DMS 273 treated with DMSO at 0.1 percent for 48 hours (cell line): ENCODE measurements at places on chromosomes 4 and X.
A peak's percentile ranks its signal among the peaks of the same experiment; 100 is the strongest.

GRCh38 chrX:45077748-45078424 lies 122.8 kb downstream of the DIPK2B start:
- no peak for DNase-seq

DNA sequence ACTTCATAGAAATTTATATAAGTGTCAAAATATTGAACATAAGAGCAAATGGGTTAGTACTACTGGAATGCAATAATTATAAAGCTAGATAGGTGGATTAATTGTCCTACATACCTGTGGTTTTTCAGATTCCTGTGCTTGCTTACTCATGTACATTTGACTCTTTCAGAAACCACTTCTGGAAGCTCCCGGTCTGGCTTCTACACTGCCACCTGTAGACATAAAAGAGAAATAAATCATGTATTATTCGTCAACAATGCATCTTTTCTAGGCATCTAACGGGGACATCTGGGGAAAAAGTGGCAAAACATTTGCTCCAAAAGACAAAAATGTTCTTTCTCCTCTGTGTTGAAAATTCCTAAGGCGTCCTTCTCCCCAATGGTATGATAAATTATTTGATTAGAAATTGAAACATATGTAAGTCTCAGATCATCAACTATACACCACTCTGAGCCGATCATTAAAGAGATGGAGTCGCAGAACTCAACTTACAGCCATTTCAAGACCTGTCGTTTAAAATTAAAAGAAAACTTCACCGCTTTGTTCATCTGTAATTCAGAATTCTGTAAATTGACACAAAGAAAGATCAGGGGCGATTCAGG lies 648.7 kb upstream of the DIPK2B start:
- DNase-seq = no peak

GRCh38 chrX:155988859-155989258 lies 8.6 kb upstream of the IL9R start:
- no peak for DNase-seq

DNA sequence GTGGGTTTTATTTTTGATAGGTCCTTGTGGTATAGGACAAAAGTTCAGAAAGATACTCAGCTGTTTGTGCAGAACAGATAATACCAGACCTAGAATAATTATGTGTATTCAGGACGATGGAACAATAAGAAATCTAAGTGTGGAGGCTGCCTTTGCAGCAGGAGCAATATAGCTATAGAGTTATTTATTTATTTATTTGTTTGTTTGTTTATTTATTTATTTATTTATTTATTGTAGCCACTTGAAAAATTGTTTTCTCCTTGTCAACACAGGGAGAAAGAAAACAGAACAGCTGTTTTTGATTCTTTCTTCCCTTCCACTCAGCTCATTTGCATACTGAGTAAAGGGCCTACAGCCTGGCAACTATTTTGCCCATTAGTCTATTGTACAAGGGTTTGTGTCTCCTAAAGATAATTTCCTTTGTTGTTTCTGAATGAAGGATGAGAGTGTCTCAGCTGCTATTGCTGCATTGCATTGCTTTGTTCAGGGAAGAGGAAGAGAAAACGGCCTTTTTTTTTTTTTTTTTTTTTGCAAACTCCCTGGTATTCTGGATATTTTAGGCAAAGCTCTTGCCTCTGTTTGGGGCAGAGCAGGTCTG lies 56.0 kb upstream of the ESX1 start:
- no peak for DNase-seq

- DNase-seq = no peak
These were observed 5.8 kb upstream of the CTSO start for GRCh38 chr4:155959417-155959816.

DNA sequence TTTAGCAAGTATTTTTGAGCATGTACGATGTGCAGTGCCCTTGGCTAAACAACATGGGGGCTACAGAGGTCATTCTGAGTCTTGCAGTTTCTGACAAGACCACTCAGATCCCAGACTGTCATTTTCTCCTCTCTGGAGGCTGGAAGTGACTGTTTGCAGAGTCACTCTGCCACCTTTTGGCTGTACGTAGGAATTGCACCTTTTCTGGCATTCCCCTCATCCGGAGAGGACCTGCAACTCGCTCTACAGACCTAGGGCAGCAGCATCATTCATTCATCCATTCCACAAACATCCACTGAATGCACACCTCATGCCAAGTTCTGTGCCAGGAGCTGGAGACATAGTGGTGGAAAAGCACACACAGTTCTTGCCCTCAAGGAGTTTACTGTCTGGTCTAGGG lies 160.4 kb upstream of the GPR101 start:
- peak; percentile 19 for DNase-seq

DNA sequence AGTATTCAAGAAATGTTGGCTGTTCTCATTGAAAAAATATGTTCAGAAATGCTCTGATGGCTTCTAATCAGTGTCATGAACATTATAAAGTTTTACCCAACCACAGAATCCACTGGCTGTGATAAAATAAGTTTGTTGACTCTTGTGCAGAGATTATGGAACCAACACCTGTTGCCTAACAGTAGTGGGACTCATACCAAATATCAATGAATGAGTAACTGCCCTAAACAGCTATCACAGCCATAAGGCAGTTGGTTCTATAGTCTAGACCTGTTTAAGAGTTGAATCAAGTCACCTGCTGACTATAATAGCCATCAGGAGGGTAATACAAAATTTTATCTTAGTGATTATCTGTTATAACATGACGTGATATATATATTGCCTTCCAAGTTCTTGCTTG lies 168.3 kb downstream of the ATOH1 start:
- no peak for DNase-seq

DNA sequence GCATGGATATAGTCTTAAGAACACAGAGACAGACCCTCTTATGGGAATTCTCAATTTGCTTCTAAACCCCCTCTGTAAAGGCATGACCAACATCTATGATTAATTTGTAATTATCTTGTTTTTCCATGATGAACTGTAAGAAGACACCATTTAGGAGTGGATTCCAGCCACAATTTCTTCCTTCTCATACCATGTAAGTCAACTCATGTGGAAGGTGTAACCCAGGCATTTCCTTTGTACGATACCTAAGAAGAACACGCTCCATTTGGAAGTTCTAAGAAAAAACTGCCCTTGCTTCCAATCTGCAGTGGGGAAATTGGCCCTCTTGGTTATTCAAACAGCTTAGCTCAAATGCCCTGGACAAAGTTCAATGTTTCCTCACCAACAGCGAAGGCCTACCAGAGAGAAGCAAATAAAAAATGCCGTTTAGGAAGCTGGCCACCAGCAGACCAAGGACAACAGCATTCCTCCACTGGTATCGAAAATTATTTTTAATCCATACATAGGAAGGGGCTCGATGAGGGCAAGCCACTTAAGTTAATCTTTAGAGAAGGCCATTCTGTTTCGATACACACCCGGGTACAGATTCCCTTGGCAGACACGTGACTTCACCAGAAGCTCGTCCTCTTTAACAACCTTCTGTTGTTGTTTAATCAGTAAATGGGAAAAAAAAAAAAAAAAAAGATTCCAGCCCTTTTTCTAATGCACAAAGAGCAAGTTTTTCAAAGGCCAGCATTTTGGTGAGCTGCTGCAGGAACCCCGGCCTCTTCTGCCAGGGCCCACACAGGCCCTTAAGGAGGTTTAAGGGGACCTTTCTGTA lies 2.6 kb downstream of the DHRSX start:
- no peak for DNase-seq

DNA sequence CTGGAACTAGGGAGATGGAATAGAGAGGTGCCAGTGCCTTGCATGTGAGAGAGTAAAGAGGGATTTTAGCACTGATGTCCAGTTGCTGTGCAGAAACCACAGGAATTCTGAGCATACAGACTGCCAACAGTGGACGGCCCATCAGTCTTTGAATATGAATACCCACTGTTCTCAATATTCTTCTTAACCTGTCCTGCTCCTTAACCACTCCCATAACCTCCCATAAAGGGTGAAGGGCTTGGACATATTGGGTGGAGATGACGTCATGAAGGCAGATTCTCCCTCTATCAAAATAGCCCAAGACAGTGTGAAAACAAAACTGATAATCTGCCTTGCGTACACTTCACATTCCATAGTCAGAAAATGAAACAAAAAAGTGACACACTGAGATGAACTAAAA lies 1313.7 kb upstream of the PABPC4L start:
- no peak for DNase-seq

- no peak for DNase-seq
These were observed 264.0 kb downstream of the TRIML1 start for GRCh38 chr4:188403272-188403671.

- no peak for DNase-seq
These were observed 16.2 kb upstream of the ATRX start for GRCh38 chrX:77802201-77802600.

- no peak for DNase-seq
These were observed 16.4 kb upstream of the SLC4A4 start for GRCh38 chr4:71322425-71322824.

- DNase-seq = no peak
These were observed 148.6 kb upstream of the RPS6KA6 start for GRCh38 chrX:84336646-84337045.

DNA sequence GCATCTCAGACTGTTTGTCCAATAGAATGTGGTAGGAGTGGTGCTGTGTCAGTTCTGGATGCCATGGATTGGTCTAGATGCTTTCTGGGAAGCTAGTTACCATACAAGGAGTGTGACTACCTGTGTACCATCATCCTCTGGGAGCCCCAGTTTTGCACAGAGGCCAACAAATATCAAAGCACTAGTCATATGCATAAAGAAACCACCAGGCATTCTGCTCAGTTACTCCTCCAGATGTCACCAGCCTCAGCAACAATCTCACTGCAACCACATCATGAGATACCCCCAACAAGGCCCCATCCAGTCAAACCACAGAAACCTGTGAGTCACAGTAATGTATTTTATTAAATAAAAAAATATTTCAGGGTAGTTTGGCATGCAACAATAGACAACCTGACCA lies 435.8 kb upstream of the CPEB2 start:
- no peak for DNase-seq

- DNase-seq = no peak
These were observed 8.1 kb downstream of the RPL9 start for GRCh38 chr4:39450618-39451017.

DNA sequence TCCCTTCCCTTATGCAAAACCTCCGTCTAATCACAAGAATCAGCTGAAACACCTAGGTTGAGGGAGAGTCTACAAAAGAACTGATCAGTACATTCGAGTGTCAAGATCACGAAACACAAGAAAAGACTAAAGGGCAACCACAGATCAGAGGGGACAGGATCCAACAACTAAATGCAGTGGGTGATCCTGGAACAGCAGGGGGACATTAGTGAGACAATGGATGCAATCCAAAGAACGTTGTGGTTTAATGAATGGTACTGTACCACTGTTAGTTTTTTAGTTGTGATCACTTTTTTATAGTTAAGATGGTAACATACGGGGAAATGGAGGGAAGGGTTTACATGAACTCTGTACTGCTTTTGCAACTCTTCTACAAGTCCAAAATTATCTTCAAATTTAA lies 79.2 kb downstream of the RELL1 start:
- no peak for DNase-seq

DNA sequence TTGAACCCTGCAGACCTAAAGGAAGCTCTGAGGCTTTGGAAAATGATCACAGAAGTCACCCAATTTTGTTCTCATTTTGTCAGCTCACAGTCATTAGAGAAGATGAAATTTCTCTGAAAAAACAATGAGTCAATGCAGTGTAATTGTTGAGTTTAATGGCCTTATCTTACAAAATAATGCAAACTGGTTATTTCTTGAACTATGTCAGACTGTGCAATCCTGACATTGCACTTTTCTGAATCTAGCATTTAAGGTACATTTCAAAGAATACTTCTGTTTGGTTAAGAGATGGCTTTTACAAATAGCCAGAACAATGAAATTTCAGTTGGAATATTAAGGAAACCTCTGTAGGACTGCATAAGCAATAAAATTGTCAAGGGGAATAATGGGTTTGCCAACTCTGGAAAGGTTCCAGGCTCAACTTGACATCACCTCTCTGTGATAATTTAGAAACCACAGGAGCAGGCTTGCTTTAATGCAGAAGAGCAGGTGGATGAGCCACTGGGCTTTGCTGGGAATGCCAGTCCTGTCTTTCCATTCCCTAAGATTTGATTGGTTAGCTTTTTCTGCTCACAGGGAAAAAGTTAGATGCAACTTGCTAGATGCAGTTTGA lies 222.8 kb downstream of the FRMPD4 start:
- DNase-seq = no peak

GRCh38 chr4:140305053-140305452 lies 68.4 kb upstream of the SCOC start:
- no peak for DNase-seq

GRCh38 chr4:160611181-160611580 lies 1508.3 kb downstream of the RAPGEF2 start:
- no peak for DNase-seq

DNA sequence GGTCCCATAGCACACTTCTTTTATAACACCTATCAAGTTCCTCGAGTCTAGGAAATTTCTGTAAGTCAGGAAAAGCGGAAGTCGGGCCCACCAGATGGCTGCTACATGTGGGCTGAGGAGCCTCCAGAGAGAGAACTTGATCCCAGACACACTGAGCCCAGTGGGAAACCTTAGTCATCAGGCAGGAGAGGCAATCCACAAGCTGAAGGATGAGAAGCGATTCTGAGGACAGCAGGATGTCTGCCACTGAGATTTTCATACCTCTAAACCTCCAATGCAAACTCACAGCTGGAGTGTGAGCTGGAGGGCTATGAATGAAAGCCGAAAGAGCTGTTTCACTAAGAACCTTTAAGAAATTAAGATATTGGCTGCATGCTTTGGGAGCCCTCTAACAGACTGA lies 52.6 kb upstream of the PDHA1 start:
- peak; percentile 13 for DNase-seq

- DNase-seq = no peak
These were observed 529.1 kb upstream of the INTU start for GRCh38 chr4:127103681-127104115.

DNA sequence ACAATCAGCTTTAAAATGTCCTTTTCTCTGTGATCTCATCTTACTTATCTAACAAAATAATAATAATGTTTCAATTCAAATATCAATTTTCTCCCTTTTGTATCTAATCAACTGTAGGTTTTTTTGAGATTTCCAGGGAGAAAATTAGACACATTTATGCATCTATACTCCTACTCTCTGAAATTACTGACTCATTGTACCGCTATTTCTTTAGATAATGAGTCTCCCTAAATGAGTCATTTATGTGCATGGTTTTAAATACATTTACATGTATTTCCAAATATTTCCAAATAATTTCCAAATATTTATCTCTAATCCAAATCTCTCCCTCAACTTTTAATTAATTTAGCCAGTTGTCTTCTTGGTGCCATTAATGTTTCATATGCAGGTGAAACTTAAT lies 621.0 kb downstream of the TECRL start:
- no peak for DNase-seq
